ENCODE measurements at places on chromosomes 7 and 10.

DNA sequence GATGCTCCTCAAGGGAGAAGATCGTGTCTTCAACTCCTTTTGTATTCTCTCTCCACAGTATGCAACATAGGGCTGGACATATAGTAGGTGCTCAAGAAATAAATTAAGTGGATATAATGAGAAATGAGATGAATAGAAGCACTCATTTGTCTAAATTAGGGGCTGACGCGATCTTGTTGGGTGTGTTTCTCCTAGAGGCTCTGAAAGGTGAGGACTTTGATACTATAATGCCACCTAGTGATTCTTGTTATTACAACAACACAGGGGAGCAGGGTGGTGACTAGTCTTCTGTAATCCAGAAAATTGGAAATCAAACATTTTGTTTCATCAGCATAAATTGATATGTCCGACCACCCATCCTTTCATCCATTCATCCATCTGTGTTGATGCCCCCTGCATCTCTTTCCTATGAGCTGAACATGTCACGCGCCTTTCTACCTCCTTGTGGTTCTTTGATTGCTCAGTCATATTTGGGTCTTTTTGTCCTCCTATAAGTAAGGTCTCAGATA lies 3.5 kb upstream of the CFAP58 start:
- DNase-seq: no peak

- DNase-seq: no peak
These were observed 10.0 kb downstream of the FAM171A1 start for GRCh38 chr10:15361131-15361530.

GRCh38 chr7:106417273-106417902 lies 132.6 kb upstream of the NAMPT start:
- no peak for DNase-seq

DNA sequence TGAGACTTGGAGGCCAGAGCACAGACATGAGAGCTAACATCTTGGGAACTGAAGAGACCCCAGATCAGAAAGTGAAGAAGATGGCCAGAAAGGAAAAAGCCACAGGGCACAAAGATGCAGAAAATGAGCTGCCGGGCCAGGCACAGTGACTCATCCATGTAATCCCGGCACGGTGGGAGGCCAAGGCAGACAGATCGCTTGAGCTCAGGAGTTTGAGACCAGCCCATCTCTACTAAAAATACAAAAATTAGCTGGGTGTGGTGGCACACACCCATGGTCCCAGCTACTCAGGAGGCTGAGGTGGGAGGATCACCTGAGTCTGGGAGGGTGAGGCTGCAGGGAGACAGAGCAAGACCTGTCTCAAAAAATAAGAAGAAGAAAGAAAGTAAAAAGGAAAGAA lies 81.4 kb upstream of the MGMT start:
- no peak for DNase-seq

DNA sequence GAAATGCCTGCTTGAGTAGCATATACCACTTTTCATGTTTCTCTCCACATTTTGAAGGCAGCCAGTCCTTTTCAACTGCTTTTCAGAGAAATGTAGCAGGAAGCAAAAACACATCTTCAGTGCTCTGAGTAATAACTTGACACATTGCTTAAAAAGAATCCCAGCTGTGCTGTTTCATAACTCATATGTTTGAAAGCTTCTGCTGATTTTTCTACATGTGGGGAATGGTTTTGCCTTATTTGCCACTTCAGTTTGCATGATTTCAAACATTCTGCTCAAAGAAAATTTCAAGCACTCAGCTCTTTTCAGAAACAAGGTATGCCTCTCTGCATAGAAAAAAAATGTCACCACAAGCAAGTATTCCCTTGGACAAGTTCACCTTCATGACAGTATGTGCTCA lies 732.8 kb downstream of the POM121L12 start:
- no peak for DNase-seq

DNA sequence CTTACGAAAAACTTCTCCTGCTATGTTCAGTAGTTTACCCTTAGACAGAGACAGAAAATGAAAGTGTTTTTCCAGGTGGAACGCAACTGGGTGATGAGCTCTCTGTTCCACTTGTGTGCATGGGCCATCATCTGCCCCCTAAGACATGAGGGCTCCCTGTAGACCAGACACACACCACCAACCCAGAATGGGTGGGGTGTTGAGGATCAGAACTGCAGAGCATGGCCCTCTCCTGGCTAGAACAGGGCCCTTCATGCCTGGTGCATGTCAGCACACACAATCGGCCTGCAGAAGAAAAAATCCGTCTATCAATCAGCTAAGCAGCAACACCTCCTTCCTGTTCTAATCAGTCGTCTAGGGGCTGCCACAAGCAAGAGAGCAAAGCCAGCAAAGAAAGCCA lies 186.2 kb upstream of the INHBA start:
- DNase-seq: no peak

DNA sequence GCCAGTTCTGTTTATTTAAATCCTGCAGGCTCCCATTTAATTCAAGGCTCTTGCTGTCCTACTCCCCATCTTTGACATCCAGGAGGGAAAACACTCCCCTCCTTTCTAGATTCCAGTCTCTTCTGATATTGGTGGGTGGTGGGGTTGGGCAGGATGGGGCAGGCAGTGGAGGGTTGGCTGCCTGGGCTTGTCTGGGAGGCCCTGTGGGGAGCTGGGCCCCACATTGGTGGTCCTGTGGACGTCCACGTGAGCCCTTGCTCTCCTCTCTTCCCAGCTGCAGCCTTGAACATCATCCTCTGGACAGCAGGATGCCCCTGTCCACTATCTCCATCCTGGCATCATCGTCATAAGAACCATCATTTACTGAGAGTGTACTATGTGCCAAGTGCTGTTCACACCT lies 108.9 kb upstream of the PCBD1 start:
- no peak for DNase-seq

- no peak for DNase-seq
These were observed 187.3 kb upstream of the PLXDC2 start for GRCh38 chr10:19628767-19629560.

DNA sequence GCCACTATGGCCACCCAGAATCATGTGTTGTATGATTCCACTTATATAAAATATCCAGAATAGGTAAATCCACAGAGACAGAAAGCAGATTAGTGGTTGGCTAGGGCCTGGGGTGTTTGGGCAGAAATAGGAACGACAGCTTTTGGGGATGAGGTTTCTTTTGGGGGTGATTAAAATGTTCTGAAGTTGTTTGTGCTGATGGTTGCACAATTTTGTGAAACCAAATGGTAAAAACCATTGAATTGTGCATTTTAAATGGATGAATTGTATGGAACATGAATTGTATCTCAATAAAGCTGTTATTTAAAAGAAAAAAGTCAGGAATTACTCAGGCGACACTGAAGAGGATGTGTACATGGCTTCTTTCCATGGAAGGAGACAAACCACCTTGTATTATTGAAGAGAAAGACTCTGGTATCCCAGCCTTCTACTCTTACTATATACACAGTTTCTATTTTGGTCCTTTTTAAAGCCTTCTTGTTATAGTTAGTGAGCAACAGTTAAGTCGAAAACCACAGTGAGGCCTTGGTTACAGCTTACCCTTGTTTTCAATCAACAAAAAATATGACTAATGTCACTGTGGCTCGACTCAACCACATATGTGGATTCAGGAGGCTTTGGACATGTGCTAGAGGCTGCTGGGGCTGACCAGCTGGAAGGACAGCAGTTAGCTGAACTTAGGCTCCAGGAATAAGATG lies 57.1 kb upstream of the KMT2E start:
- no peak for DNase-seq

GRCh38 chr7:153616711-153617325 lies 435.4 kb upstream of the DPP6 start:
- DNase-seq: no peak

GRCh38 chr7:82224529-82224928 lies 219.0 kb downstream of the CACNA2D1 start:
- no peak for DNase-seq

GRCh38 chr10:8794860-8795259 lies 740.4 kb downstream of the GATA3 start:
- DNase-seq: no peak

DNA sequence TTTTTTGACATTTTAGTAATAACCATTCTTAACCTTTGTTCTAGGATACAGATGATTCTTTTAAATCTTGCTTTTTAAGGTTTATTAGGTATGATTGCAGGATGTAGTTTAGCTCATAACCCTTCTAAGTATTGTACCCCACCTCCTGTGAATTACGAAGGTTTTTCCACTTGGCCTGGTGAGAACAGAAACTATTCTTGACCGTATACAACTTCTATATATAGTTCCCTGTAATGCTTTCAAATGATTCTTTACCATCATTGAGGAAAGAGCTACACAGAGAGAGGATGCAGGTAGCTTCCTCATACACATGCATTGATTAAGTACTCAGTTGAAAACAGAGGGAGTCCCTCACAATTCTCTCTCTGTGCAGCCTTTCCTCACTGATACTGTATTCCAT lies 86.3 kb downstream of the PALS2 start:
- no peak for DNase-seq

GRCh38 chr7:55546814-55547213 lies 25.5 kb downstream of the VOPP1 start:
- peak; percentile 86 for DNase-seq

- no peak for DNase-seq
These were observed 280.0 kb downstream of the CACNA2D1 start for GRCh38 chr7:82163586-82163985.

GRCh38 chr7:108455998-108456677 lies at the start of gene NRCAM:
TSS of gene NRCAM (minus strand) at chr7:108456436. CDS start at chr7:108240064, 216,372 bp downstream.
- DNase-seq: peak; percentile 54

DNA sequence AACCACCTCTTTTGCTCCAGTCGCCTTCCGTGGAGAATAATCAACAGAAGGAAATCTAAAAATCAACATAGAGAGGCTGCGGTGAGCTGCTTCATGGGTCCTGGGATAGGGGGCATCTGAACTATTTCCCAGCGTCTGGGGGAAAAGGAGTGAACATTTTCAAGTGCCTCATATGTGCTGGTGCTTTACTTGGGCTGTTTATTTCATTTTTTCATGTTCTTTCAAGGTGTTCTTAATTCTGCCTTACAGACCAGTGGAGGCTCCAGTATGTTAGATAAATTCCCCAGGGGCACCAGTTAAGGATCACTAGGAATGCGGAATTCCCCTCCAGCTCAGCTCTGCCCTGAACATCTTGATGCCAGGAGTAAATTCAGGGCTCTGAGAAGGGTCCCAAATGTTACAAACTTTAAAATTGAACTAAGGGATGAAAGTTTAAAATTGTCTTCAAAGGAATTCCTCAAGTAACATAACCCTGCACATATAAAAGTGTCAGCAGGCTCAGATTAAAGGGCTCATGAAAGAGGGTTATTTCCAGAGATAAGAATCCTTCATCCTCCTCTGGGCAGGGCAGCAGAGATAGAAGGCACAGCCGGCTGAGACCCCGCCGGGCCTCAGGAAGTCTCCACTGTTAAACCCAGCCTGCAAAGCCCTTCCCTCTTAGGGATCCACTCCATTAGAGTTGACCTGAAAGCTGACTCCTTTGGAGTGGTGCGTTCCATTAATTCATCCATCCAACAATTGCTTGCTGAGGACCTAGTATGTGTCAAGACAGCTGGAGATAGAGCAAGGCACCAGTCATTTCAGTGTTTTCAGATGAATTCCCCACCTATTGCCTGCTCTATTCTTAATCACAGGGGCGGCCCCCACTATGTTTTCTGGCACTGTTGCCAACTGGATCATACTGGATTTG lies 345.8 kb downstream of the KCNMA1 start:
- no peak for DNase-seq

GRCh38 chr10:75165684-75166622 lies 44.6 kb upstream of the VDAC2 start:
- DNase-seq: no peak

GRCh38 chr10:87658858-87659555 lies 671 bp upstream of the PAPSS2 start:
- no peak for DNase-seq

- DNase-seq: no peak
These were observed 579.8 kb upstream of the FOXK1 start for GRCh38 chr7:4102231-4102841.

- no peak for DNase-seq
These were observed 713 bp downstream of the LOXL4 start for GRCh38 chr10:98267069-98267893.

GRCh38 chr10:4088354-4089066 lies 303.5 kb upstream of the KLF6 start:
- DNase-seq: no peak

DNA sequence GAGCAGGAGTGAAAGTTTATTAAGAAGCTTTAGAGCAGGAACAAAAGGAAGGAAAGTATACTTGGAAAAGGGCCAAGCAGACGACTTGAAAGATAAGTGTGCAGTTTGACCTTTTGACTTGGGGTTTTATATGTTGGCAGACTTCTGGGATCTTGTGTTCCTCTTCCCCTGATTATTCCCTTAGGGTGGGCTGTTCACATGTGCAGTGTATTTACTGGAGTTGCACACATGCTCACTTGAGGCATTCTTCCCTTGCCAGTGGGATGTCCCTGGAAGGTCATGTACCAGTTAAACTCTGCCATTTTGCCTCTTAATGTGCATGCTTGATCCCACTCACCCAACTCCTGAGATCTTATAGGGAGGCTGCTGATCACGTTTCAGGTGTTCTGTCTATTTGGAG lies 23.4 kb upstream of the ARHGAP12 start:
- DNase-seq: no peak

DNA sequence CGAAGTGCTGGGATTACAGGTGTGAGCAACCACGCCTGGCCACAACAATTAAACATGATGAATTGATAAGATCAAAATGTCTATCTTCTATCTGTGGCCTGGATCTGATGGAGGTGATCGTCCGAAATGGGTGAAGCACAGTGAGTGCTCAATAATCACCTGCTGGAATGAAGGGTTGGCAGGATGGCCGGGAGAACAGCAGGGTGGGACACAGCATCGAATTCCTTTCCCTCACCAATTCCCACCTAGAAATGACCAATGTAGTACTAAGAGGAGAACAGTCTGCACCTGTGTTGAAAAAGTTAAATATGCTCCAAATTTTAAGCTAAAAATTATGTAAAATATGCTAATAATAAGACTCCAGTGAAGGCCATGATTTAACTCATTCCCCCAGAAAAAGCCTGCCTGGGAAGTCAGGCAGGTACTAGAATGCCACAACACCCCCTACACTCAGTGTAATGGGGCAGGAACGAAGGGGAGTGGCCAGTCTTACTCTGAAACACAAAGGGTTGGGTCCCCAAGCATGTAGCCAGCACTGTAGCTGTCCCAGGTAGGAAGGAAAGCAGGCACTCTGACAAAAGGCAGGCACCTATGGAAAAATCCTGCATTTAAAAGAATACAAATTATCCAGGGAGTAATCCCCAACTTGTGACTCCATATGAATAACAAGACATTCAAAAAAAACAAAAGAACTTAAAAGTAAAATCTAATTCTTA lies 110.3 kb downstream of the VPS41 start:
- DNase-seq: no peak

DNA sequence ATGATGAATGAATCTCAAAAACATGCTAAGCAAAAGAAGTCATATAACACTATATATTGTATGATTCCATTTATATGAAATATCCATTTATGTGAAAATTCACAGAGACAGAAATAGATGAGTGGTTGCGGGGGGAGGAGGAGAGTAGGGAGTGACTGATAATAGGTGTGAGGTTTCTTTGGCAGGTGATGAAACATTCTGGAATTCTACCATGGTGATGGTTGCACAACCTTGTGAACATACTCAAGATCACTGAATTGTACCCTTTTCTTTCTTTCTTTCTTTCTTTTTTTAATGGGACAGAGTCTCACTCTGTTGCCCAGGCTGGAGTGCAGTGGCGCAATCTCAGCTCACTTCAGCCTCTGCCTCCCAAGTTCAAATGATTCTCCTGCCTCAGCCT lies 10.7 kb downstream of the SVOPL start:
- no peak for DNase-seq

- DNase-seq: no peak
These were observed 15.4 kb downstream of the CTBP2 start for GRCh38 chr10:125144693-125145623.

GRCh38 chr7:16271355-16271915 lies 149.9 kb downstream of the CRPPA start:
- no peak for DNase-seq
